ENCODE measurements at places on chromosomes 11 and 22. TPM values are rescaled to one million over a fixed set of nuclear protein-coding genes. Genes with fewer than 3 reads are reported as not detected.

Gene TEX54
- not detected for polyA plus RNA-seq

Gene OR4A47
- not detected for polyA plus RNA-seq

Gene MAPK8IP1
- polyA plus RNA-seq: 0.77 TPM

Gene MRGPRX4
- not detected for polyA plus RNA-seq

Gene HPX
- 0.55 TPM for polyA plus RNA-seq

Gene MIAT
- 0.55 TPM for polyA plus RNA-seq

Gene UCP2
- 3.0 TPM for polyA plus RNA-seq

Gene SLC17A6
- not detected for polyA plus RNA-seq

Gene SLC22A12
- not detected for polyA plus RNA-seq

Gene CALCA
- polyA plus RNA-seq: 0.02 TPM

Gene GGA1
- 34.2 TPM for polyA plus RNA-seq

Gene GP1BB
- polyA plus RNA-seq: 7.6 TPM
